ENCODE measurements at places on chromosomes 13 and 19.

DNA sequence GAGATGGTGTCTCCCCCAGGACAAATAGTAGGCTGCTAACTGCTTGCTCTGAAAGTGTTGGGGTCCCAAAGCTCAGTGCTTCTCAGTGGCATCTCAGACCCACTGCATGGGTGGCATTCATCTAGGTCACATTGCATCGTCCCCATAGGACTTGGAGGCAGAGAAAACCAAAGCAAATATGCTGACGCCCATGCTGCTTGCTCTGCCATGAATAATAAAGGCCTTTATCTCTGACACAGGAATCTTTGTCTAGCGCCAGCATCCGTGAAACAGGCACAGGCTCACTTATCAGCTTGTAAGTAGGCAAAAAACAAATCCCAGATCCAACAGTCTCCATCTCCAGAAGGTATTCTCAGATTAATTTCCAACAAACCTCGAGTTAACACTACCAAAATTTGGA, 18.9 kb upstream of the IPO5 start:
- no peak for DNase-seq

DNA sequence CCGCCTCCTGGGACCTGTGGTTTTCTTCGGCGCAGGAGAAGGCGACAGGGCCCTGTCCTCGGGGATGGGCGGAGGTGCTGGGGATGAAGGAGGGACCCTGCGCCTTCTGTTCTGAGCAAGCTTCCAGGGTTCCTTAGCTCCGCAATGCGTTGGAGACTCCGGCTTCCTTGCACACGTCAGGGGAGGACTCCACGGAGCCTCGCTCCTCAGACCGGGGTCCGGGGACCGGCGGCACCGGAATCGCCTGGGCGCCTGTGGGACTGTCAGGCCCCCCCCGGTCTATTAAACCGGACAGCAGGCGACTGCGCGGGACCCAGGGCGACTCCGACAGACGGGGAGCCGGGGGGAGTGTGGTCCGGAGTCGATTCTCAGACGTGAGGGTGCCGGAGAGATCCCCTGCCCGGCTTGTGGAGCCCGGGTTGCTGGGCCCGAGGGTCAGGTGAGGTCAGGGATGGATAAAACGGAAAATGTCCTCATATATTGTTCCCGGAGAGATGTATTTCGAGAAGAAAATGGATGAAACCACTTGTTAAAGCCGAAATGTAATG, 227.4 kb downstream of the TEX29 start:
- DNase-seq: no peak

DNA sequence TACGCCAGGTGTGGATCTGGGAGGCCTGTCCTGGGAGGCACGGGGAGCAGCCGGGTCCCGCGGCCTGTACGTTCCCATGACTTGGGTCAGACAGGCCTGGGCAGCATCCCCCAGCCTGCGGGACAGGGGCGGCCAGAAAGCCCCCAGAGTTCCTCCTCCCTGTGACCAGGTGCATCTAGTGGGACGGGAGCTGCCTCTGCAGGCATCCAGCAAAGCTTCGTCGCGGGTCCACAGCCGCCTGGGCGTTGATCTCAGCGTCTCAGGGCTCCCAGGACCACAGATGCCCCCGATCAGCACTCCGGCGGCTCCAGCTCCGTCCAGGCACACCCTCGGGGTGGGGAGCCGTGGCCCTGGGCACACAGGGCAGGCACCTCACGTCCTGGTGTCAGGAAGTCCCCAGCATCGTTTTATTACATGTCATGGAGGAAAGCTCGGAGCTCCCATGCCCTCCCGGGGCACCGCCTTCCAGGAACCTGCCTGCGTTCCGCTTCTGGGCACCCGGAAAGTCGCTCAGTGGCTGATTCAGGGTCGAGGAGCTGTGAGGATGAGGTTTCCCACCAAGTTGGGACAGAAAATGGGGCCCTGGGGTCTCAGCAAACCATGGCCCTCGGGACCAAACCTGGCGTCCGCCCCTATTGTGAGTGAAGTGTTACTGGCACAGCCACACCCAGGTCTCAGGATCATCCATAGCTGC, 1.5 kb upstream of the GZMM start:
- DNase-seq: no peak

- no peak for DNase-seq
These were observed 213.7 kb downstream of the SLITRK5 start for GRCh38 chr13:87884884-87885283.

- no peak for DNase-seq
These were observed 4.4 kb downstream of the KXD1 start for GRCh38 chr19:18562086-18562485.

- DNase-seq: no peak
These were observed 452.6 kb downstream of the DIAPH3 start for GRCh38 chr13:59710996-59711701.

GRCh38 chr13:100470866-100471505, 117.6 kb downstream of the GGACT start:
- DNase-seq: no peak

- DNase-seq: no peak
These were observed 238.2 kb downstream of the B3GLCT start for GRCh38 chr13:31437975-31438374.

DNA sequence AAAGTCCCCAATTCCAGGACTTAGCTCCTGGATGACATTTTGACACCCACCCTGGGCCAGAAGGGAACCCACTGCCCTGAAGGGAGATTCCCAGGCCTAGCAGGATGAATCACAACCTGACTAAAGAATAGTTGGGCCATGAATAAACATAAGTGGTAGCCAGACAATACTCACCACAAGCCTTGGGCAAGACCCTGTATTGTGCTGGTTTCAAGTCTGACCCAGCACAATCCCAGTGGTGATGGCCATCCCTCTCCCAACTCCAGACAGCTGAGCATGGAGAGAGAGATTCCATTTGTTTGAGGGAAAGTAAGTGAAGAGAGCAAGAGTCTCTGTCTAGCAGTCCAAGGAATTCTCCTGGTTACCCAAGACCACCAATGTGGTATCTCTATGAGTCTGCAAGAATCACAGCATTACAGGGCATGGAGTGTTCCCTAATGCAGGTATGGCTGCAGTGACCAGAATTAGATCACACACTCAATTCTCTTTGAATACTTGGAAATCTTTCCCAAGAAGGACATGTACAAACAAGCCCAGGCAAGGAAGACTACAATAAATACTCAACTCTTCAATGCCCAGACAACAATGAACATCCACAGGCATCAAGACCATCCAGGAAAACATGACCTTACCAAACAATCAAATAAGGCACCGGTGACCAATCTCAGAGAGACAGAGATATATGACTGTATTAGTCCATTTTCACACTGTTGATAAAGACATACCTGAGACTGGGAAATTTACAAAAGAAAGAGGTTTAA, 158.0 kb downstream of the VWA8 start:
- no peak for DNase-seq

GRCh38 chr19:41531438-41532311, 44.3 kb upstream of the CEACAM21 start:
- peak; percentile 75 for DNase-seq

- no peak for DNase-seq
These were observed 125.2 kb downstream of the KDM4B start for GRCh38 chr19:5093948-5094718.

- DNase-seq: peak; percentile 71
These were observed 112.2 kb upstream of the MBNL2 start for GRCh38 chr13:97109841-97110492.

GRCh38 chr13:99434258-99434788, 66.9 kb upstream of the TM9SF2 start:
- DNase-seq: peak; percentile 83

Measured in effector CD4-positive, alpha-beta T cell (primary cell).